Activated CD4-positive, alpha-beta memory T cell treated with anti-CD3 and anti-CD28 coated beads for 36 hours (primary cell): ENCODE measurements at places on chromosomes 4 and X.

GRCh38 chr4:172149329-172149728, 336.1 kb downstream of the GALNTL6 start:
- no peak for DNase-seq

DNA sequence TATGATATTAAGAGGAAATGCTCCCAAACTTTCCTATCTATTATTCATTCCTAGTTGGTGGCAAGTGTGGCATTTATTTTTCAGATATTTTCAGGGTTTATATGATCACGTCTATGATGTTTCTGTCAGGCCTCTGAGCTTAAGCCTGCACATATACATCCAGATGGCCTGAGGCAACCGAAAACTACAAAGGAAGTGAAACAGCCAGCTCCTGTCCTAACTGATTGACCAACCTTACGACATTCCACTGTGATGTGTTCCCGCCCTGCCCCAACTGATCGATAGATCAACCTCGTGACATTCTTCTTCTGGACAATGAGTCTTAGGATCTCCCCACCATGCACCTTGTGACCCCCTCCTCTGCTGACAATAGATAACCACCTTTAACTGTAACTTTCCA, 67.6 kb upstream of the CTSO start:
- DNase-seq: no peak

DNA sequence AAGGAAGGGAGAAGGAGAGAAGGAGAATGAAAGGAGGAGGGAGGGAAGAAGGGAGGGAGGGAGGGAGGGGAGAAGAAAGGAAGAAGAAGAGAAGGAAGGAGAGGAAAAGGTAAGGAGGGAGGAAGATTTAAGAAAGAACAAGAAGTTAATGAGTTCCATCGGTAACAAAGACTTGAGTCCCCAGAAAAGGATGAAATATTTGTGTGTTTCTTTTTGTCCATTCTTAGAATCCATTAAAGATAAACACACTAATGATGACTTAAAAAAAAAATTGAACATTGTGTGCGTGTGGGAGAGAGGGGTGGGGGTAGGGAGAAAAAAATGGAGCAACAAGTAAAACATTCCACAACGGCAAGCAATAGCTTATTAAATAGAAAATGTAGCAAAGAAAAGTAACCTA, 131.4 kb downstream of the THOC2 start:
- no peak for DNase-seq

GRCh38 chr4:1376841-1377605, 29.2 kb downstream of the NKX1-1 start:
- no peak for DNase-seq

DNA sequence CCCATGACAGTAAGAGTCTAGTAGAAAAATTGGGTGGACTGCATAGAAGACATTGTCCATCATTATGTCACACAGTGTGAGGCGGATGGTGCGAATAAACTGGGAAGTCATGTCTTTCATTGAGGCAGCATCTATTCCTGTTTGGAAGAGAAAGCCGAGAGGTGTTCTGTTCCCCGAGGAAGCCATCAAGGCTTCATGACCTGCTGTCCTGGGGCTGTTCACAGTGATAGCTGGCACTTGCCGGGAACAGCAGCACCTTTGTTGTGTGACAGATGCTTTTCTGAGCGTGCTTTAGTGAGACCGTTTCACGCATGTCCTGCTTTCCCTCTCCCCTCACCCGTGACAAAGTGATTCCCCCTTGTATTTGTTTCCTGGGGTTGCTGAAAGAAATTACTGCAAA, 20.3 kb downstream of the RGS12 start:
- DNase-seq: no peak

DNA sequence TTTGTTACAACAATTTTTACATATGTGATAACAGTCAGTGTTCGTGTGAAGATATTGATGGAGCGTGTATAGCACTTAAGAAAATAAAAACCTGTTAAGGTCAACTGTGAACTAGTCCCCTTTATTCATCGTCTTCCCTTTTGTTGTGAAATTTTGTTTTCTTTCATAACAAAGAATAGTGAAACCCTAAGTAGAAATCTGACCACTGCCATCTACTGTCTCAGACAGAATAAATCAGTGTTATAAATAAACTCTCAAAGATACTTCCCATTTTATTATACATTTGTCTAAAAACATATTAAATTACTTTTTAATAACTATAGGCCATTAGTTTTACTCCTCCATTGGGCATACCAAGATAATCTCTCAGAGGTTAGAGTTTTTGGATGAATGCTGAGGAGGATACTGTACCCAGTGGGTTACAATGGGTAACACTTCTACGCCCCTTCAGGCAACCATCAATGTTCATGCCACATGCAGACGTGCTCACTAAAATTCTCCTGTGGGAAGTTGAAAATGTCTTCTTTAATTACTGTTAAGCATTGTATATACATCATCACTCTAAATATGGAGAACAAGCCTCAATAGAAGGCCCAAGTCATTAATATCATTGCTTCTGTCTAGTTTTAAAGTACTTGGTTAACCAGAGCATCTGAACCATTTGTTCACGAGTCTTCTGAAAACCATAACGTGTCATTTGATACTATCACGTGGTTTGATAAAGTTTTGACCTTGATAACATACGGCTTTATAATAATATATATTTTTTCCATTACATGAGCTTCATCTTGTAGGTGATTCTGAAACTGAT, 171.2 kb downstream of the TMA16 start:
- DNase-seq: no peak

DNA sequence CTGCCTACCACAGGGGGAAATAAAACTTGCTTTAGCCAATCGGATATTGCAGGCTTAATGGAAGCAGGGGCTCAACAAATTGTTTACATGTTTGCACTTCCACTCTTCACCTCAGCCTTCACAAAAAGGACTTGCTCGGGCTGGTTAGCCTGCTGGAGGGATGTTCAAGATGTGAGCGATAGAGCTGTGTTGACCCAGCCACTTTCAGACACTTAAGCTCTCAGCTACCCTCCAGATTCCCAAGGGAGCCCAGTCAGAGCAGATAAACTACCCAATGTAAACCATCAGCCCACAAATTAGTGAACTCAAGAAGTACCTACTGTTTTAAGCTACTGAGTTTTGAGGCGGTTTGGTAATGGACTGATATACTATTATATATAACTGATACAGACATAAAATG, 508.4 kb upstream of the FTHL17 start:
- DNase-seq: no peak

DNA sequence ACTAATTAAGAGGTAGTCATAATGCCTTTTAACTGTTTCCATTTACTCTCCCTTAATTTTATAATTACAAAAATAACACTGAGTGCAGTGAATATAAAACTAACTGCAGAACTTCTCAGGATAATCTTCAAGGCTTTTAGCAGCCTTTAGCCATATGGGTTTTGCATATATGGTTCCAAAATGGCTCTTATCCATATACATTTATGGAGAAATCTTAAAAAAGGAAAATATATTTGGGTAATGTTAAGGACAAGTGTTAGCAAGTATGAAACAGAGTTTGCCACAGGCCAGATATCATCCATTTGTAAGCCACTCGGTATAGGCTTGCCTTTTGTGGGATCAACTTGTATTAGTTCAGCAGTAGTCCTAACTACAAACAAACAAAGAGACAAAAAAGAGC, 423.4 kb downstream of the PDHA2 start:
- DNase-seq: no peak

GRCh38 chr4:1758306-1759121, 34.6 kb upstream of the FGFR3 start:
- no peak for DNase-seq

DNA sequence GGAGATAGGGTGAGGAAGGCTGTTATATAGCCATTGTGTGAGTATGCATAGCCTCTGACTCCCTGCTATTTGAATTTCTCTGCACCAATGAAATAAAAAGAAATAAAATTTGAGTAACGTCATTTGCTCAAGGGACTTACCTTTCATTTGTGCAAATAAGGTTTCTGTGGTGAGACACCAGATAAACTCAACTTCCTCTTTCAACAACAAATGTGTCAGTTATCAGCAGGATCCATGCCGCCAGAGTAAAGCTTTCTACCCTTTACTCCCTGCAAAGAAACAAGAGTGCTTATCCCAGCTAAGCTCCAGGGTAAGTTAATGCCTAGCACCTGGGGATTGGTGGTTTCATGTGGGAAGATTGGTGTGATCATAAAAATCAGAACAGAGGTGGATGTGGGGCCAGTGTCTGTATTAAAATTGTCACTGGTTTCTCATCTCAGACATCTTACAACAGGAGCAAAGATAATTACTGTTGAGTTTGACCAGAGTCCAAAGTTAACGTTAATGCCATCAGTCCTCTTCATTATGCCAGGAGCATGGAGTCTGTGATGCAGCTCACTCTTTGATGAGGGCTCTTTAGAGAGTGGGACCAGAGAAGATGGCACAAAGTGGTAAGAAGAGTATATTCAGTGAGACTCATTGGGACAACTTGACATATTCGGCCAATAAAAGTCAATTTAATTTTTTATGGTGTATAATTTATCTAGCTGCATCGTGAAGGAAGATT, at the start of gene P2RY10:
Gene P2RY10 (plus strand): TSS at position 206 of the 727 bp plus-strand sequence. CDS start 15,130 bp downstream, outside the sequence.
- peak; percentile 38 for DNase-seq
